SW 1271 (cell line): ENCODE measurements at places on chromosomes 3 and 15.

DNA sequence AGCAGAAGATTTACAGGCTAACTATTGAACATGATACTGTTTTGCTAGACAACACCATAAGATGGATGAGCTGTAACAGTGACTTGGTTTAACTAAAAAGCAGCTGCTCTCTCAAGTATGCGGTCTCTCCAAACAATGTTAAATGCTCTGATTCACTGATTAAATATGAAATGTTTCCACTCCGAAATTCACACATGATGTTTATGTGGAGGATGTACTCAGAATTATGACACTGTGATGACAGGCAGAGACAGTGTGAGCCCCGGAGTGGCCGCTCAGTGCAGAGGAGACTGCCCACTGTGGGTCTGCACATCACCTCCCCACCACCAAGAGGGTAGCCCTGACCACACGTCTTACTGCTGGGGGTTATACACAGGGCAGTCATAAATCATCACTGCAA lies 83.9 kb upstream of the MEX3B start:
- no peak for DNase-seq

- no peak for DNase-seq
Observed at GRCh38 chr3:192183109-192183508, 544.2 kb downstream of the FGF12 start.

GRCh38 chr3:101719604-101720185 lies 4.7 kb upstream of the CEP97 start:
- DNase-seq = no peak

DNA sequence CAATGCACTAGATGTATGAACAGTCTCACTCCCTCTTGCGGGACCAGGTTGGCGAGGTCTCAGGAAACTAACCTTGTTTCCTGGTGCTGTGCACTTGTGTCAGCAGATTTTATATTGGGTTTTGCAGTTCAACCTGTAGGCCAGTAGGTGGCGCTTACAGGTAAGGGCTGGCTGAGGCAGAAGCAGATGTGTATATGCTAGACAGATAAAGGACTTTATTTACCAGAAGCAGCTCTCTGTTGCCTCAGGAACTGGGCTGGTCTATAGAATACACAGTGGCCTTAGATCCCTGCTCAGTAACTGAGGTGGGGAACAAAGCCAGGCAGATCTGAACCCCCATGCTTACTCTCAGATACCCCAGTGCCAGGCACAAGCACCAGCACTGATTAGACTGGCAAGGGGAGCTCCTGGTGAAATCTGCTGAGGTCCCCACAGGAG lies 296.8 kb downstream of the DOCK3 start:
- no peak for DNase-seq

- DNase-seq = no peak
Observed at GRCh38 chr3:161051856-161052255, 53.3 kb downstream of the B3GALNT1 start.

GRCh38 chr3:111081008-111081545 lies 9.5 kb downstream of the NECTIN3 start:
- no peak for DNase-seq

DNA sequence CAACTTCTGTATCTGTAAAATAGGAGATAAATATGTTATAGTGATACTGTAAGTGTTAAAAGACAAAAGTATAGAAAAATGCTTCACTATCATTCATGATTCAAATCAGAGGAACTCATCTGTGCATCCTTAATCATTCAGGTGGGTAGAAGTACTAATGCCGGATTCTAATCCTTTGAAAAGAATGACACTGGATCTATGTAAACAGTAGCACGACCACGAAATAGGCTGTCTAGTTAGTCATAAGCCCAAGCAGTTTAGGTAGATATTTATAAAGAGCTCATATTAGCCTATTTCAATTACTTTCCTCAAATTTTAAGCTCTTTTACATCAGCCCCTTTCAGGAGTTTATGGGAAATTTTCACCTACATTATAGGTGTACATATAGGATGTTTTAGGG lies 437.9 kb downstream of the SOX2 start:
- no peak for DNase-seq

- no peak for DNase-seq
Observed at GRCh38 chr3:87793337-87793877, 265.4 kb downstream of the CGGBP1 start.

- peak; percentile 67 for DNase-seq
Observed at GRCh38 chr15:75647370-75648155, at the start of gene SNX33. TSS of gene SNX33 (plus strand) at chr15:75647912. CDS start at chr15:75649103, 1,191 bp downstream.

- DNase-seq = peak; percentile 23
Observed at GRCh38 chr3:17412950-17413530, 329.4 kb downstream of the TBC1D5 start.

DNA sequence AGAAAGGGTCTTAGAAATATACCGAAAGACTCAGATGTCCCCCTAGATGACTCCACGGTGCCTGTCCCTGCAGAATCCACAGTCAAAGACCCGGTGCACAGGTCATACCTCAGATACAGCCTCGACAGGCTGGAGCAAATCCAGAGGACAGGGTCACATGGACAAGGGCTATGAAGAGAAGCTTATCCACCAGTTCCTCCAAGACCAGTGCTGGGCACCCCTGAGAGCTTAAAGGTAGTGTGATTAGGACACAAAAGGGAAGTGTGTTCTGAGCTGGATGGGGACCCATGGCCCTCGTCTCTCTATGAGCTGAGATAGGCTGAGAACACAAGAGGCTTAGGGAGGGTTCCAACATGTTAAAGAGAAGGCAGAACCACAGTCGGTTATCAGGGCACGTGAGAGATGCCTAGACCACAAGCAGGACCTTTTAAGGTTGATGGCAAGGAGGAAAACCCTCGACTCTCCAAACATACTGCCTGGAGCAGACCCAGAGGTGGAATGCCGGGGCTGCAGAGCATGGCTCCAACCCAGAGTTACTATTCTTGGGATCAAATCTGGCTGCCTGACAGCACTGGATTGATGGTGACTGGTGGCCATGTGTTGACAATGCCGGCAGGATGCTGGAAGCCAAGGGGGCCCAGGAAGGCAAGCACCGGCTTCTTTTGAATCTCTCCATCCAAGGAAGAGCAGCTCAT lies 46.9 kb downstream of the ADCY5 start:
- no peak for DNase-seq

- DNase-seq = no peak
Observed at GRCh38 chr15:85897895-85898717, 103.4 kb upstream of the KLHL25 start.

- no peak for DNase-seq
Observed at GRCh38 chr15:25504307-25504706, 65.5 kb upstream of the UBE3A start.

GRCh38 chr15:56234804-56235203 lies 8.9 kb downstream of the RFX7 start:
- no peak for DNase-seq

DNA sequence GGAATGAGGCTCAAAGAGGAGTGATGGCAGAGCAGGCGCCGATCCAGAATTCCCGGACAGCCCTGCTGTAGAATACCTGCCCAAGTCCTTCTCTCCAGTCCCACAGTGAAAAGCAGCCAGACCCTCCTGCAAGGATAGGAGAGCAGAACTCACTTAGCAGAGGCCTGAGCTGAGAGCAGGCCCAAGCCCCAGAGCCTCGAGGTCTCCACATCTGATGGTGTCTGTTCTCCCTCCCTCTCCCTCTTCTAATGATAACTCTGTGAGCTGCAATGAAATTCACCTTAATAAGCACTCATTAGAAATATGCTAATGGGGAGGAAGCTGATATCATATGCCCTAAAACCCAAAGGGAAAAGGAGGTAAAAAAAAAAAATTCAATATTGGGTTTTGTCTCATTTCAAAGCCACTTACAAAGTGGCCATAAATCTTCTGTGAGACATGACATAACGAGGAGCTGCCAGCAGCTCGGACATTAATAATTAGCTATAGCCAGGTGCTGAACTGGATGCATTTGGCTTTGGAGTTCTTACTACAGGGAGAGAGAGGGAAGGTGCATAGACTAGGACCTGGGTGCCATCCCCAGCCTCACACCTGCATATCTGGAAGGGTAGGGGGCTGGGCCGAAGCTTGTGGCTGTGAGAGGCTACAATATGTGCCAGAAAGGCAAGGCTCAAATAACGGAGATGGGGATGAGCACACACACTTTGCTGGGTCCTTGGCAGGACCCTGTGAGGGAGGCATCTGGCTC lies 108.4 kb downstream of the MEGF11 start:
- no peak for DNase-seq
